ENCODE measurements at places on chromosomes 1 and 21. TPM values are rescaled to one million over a fixed set of nuclear protein-coding genes. Genes with fewer than 3 reads are reported as not detected.

EXTL1 gene
- not detected for total RNA-seq

GRCh38 chr21:39196310-39196709 lies 13.1 kb upstream of the PSMG1 start:
- DNase-seq = no peak

CATSPERE gene
- total RNA-seq = 0.49 TPM

DNA sequence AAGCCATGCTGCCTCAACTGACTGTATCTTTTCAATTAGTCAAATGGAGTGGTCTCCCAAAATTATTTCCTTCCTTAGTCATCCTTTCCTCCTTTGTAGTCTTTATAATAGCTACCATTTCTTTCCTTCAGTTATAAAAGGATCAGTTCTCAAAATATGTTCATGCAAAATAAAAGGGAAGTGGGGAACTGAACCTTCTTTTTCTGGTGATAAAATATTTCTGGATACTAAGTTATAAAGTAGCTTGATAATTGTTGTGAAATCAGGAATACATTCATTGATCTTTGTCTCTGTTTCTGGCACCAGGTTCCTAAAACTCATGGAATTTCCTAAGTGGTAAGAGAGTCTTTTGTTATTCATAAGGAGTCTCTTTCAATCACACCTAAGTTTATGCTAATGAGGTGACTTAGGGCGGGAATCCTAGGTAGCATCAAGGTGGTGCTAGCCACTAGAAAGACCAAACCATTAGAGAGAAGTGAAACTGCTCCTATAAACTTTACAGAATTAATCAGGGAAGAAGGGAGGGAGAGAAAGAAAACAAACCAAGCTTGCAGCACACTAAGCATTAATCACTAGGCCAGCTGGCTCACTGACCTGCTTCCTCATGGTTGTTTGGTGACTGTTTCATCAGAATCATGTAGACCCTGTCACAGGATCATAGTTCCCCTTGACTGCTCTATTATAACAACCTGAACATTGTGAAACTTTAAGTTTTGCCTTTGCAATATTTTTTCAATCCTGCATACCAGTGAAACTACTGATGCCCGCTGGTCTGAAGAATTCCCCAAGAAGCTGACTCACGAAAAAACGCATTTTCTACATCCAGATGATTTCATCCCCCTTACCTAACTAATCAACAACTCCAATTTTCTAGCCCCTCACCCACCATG lies 161.6 kb upstream of the PTBP2 start:
- DNase-seq = peak; percentile 61

CFHR3 gene
- not detected for total RNA-seq

BRINP2 gene
- total RNA-seq = not detected

TMEM79 gene
- 12.9 TPM for total RNA-seq

SLC19A2 gene
- total RNA-seq = 24.2 TPM

LCE1D gene
- total RNA-seq = not detected

DNA sequence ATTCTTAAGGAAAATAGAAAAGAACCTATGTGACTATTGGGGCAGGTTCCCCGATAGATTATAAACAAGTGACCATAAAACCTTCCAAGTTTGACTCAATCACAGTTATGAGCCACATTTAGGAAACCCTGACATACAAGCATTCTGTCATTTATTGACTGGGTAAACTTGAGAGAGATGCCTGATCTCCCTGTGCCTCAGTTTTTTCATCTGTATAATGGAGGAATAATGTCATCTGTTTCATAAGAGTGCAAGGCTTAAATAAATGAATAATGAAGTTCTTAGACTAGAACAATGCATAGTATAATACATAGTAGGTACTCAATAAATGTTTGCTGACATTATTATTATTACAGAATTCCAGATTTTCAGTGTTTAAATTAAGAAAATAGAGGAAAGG lies 18.9 kb upstream of the EEIG2 start:
- no peak for DNase-seq

SMCP gene
- total RNA-seq = not detected

DNA sequence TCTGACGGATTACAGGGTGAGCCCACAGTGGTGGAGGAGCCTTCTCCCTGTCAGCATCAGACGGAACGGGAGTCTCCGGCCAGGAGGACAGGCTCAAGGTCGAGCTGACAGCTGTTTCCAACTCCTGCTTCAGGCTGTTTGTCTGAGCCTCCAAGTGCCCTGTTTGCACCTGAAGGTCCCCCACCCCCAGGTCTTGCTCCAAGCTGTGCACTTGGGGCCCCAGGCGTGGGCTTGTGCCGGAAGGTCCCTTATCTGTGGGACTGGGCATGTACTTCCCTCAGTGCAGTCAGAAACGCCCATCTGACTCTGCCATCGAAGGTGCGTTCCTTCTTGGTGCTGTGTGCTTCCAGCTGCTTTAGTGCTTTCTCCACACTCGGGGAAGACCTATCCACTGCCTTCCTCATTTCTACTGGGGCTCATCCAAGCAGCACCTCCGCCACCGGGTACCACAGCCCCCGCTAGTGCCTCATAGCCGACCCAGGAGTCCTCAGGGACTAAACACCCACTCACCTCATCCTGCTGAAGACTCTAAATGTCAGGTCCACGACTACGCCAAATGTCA lies 29.5 kb upstream of the CR2 start:
- peak; percentile 20 for DNase-seq

DNA sequence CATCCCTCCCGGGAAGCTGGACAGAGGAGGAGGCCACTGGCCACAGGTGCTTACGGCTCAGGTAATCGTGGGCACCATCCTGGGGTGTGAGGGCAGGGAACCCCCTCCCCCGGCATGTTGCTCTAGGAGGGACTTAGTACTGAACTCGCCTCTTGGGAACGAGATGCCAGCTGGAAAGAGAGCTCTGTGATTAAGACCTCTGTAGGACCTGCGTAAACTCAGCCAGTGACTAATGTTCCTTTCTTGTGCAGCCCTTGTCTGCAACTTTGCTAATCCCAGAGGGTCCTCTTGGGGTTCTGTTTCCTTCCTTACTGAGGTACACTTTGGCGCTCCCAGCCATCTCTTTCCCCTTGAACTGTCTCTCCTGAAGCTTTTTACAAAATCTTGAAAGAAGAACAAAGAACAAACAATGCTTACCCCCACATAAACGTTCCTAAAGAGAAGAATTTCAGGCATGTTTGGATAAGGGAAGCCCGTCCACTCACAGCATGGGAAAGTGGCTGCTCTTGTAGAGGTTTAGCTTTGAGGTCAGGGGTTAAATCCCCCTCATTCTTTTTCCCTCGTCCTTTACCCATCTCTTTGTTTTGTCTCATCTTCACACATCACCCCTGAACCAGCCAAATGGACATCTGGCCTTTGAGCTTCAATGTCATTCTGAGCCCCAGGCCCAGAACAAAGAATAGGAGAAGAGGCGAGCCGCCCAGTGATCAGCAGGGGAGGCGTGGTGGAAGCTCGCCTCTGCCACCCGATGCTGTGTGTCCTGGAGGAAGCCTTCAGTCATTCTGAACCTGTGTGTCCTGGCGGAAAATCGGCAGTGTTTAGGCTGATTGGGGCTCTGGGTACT lies 37.4 kb downstream of the CITED4 start:
- DNase-seq = no peak

GPR157 gene
- total RNA-seq = 12.5 TPM

SPRR3 gene
- 26.7 TPM for total RNA-seq

NBPF12 gene
- 9.5 TPM for total RNA-seq

- no peak for DNase-seq
Observed at GRCh38 chr1:183444243-183444642, 26.1 kb upstream of the NMNAT2 start.

CLDN17 gene
- total RNA-seq = not detected

LRRC71 gene
- total RNA-seq = not detected

ZNF648 gene
- 0.17 TPM for total RNA-seq

CFHR4 gene
- not detected for total RNA-seq

GRCh38 chr1:200036619-200037270 lies 9.2 kb downstream of the NR5A2 start:
- DNase-seq = no peak

COL24A1 gene
- total RNA-seq = not detected

GRCh38 chr1:225973158-225973557 lies 26.0 kb downstream of the SDE2 start:
- DNase-seq = no peak

- no peak for DNase-seq
Observed at GRCh38 chr1:232142403-232143314, 487.3 kb downstream of the SIPA1L2 start.

DNA sequence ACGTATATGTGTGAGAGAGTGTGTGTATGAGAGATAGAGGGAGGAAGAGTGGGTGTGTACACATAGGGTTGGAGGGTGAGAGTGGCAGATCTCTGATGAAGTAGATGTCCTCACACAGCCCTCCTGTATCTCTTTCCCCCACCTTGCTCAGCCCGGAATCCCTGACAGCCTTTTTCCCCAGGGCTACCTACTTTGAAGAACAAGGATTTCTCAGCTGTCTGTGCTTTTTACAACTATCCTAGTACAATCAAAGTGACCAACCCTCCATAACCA lies 29.1 kb upstream of the CADM3 start:
- DNase-seq = no peak

DNA sequence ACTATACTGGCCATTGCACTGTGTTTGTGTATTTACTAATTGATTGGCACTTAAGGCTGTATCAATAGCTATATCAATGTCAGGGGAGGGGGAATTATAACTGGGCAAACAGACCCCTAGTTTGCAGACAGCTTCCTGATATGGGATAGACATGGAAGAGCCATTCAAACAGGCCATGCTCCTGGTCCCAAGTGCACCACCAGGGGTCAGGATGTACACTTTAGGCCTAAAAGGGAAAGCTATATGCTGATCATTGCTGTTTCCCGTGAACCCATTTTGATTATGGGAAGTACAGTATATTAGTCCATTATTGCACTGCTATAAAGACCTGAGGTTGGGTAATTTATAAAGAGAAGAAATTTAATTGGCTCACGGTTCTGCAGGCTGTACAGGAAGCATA lies 124.9 kb upstream of the BACE2 start:
- DNase-seq = no peak
